Small intestine (tissue), 16 donors: ENCODE measurements at places on chromosomes 12 and 14. TPM values are rescaled to one million over a fixed set of nuclear protein-coding genes. Genes with fewer than 3 reads are reported as not detected.

DNA sequence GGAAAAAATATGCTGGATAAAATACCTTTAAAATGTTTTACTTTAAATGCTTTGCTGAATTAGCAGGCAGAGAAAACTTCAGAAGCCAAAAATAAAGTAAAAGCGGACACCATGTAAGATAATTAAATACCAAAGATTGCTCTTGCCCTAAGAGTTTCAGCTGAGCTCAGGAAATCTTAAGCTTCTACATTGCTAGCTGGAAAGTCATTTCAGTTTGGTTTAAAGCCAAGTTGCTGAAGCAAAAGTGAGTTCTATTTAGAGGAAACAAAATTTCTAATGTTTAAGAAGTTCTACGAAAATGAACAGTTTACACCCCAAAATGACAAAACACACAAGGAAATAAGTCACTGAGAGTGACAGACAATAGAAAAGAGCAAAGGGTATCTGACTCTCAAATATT is 310.0 kb downstream of the ADAMTS20 start:
- no peak overlapping the region for H3K27ac ChIP-seq
- H3K4me3 ChIP-seq: no peak overlapping the region
- no peaks in the 10 kb centered on the region for H3K4me1 ChIP-seq
- no peaks in the 10 kb centered on the region for H3K27me3 ChIP-seq
- no peaks in the 10 kb centered on the region for H3K36me3 ChIP-seq

Gene KRT82
- not detected for polyA plus RNA-seq

GRCh38 chr14:76761136-76761959 is at the start of gene VASH1:
Gene VASH1, plus strand, starts transcription at chr14:76761468. Its CDS starts 1,354 bp downstream, at chr14:76762822.
- DNase-seq: peak; percentile 67
- no peaks in the 10 kb centered on the region for H3K27me3 ChIP-seq

Gene SYCP3
- not detected for polyA plus RNA-seq

Gene CLEC4D
- polyA plus RNA-seq: 0.07 TPM

GRCh38 chr14:75425446-75425845 is 2.4 kb upstream of the JDP2 start:
- no peaks in the 10 kb centered on the region for H3K36me3 ChIP-seq
- no peak overlapping the region for H3K27ac ChIP-seq
- DNase-seq: no peak
- H3K4me3 ChIP-seq: no peak overlapping the region
- no peaks in the 10 kb centered on the region for H3K27me3 ChIP-seq
